ENCODE measurements at places on chromosomes 2 and 18. TPM values are rescaled to one million over a fixed set of nuclear protein-coding genes. Genes with fewer than 3 reads are reported as not detected.

FANCL gene
- total RNA-seq, result 26.5 TPM

IMPACT gene
- total RNA-seq, result 10.3 TPM

MEIS1 gene
- total RNA-seq, result 1.8 TPM

FBLN7 gene
- 0.28 TPM for total RNA-seq

SPC25 gene
- 20.1 TPM for total RNA-seq

ANKRD62 gene
- total RNA-seq, result not detected

DNAH7 gene
- total RNA-seq, result 0.59 TPM

CD207 gene
- total RNA-seq, result not detected

EGR4 gene
- total RNA-seq, result 0.43 TPM

SCG2 gene
- total RNA-seq, result 1.2 TPM

RBM43 gene
- 3.9 TPM for total RNA-seq

FAM237A gene
- total RNA-seq, result not detected

PPP1CB gene
- total RNA-seq, result 136 TPM

VSNL1 gene
- total RNA-seq, result not detected

HOXD11 gene
- total RNA-seq, result 6.7 TPM

PPP1R7 gene
- total RNA-seq, result 59.9 TPM
